ENCODE measurements at places on chromosomes 7 and 10.

- DNase-seq = no peak
Measured at GRCh38 chr10:25024528-25024927, 8.1 kb downstream of the THNSL1 start.

DNA sequence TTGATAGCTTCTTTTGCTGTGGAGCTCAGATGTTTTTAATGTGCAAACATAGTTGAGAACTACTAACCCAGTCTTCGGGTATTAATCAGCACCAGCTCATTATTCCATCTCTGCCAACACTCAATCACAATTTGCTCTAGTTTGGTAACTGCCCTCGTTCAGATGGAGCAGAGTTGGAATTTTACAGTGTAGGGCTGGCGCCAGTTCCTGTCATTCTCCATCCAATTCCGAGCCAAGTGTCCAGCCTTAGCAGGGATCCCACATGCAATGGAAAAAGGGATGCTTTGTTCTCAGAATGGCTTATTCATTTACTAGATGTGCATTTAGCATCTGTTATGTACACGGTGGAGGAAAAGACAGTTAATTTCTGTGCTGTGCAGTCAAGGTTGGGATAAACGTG lies 504.5 kb upstream of the GALNT17 start:
- no peak for DNase-seq

DNA sequence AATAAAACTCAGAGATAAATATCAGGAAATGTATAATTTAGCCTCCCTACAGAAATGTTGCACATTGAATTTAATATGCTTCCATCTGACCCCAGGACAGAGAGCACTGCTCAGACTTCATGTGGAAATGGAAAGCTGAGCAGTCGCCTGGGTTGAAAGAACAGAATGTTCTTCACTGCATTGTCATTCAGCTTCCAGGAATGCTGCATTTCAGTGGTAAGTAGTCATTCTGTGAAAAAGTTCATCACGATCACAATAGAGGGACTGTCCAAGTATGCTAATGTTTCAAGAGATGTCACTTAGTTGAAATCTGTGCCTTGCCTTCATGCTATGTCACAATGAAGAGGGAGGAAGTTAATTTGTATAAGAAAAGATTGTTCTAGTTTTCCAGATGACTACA lies 147.3 kb downstream of the NRCAM start:
- DNase-seq = no peak

DNA sequence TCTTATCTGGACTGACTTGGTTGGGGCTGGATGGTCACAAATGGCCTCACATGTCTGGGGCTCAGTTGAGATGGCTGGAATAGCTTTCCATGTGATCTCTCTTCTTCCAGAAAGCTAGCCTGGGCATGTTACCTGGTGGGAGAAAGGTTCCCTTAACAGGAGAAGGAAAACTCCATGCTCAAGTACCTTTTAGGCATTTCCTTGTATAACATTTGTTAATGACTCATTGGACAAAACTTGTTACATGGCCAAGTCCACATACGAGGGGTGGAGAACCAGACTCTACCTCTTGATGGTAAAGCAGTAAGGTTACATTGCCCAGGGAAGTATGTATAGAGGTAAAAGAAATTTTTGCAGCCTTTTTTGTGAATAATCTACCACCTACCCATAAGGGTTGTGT lies 826.4 kb downstream of the LRMDA start:
- no peak for DNase-seq

GRCh38 chr10:105398202-105398601 lies 757.1 kb downstream of the SORCS3 start:
- DNase-seq = no peak

DNA sequence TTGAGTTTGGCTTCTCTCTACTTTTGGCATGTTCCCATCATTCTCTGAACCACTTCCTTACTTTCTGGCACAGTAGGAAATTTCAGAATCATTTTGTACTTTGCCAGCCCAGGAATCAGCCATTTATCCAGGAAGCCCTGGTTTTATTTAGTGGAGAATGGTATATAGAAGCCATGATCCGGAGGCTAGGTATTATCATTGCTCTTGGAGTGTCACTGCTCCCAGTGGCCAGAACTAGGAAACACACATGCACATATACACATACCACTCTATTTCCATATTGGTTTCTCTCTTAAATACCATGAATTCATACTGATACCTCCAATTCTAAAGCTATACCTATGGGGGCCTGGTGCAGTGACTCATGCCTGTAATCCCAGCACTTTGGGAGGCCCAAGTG lies 36.3 kb downstream of the SUFU start:
- DNase-seq = no peak

DNA sequence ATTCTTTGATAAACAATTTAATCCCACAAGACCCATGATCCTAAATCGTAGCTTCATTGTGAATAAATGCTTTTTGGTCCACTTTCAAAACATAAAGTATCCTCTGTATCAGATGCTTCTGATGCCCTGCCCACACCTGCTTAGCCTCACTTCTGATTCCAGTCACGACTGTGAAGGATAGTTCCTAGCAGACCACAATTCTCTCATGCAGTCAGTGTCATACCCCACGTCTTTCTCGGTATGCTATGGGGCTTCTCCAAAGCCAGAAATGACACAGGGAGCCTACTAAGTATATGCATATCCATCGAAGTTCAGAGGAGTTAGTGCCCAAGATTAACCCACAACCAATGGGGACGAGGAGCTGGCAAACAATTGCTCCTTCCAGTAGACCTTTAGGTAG lies 27.6 kb upstream of the CTNNA3 start:
- no peak for DNase-seq

DNA sequence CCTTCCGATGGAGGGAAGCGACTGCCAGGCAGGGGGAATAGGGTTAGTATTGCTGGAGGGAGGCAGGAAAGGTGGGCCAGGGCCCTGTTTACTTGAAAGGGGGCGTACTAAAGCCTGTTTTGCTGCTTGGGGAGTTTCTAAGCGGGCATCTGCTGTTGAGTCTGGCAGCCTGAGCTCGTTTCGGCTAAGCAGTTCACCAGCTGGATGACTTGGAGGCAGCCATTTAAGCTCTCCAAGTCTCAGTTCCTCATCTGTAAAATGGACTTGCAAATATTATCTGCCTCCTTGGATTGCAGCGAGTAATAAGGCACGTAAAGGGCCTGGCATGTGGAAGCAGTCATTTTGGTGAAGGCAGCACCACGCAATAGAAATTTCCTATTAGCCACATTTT lies 44.0 kb downstream of the LDB3 start:
- peak; percentile 6 for DNase-seq

GRCh38 chr7:85765698-85766298 lies 578.9 kb upstream of the SEMA3D start:
- DNase-seq = no peak

DNA sequence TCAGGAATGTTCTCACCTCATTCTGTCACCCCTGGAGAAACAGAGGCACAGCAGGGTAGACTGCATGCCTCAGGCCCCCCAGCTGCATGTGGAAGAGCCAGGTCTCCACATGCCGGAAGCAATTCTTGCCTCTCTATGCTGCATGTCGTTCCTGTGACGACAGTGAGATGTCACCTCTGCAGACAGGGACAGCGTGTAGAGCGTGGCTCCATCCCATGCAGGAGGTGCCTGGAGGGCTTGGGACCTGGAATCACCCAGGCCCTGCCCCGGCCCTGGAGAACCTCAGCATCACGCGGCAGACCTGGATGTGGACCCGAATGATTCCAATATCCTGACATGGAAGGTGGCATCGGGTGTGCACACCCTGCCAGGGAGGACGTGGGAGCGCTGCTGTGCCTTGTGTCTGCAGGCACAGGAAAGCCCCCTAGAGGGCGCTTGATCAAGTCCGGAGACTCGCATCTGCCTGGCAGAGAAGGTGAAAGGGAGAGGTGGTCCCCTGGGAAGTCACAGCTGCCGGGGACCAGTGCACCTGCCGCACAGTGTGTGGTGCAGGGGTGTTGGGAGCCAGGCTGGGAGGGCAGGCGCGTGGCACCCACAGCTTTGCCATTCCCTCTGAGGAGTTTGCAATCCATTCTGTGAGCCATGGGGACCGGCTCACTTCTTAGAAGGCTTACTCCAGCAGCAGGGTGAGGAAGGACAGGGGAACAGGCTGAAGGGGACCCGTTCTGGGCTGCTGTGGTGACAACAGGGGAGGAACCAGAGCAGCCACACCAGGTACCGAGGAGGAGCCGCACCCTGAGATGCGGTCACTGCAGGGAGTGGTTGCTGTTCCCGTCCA lies 45.3 kb upstream of the EN2 start:
- peak; percentile 15 for DNase-seq

DNA sequence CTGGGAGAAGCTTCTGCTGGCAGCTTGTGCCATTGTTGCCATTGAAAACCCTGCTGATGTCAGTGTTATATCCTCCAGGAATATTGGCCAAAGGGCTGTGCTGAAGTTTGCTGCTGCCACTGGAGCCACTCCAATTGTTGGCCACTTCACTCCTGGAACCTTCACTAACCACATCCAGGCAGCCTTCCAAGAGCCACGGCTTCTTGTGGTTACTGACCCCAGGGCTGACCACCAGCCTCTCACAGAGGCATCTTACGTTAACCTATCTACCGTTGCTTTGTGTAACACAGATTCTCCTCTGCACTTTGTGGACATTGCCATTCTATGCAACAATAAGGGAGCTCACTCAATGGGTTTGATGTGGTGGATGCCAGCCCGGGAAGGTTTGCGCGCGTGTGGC lies 220.7 kb downstream of the ADK start:
- DNase-seq = no peak

- DNase-seq = no peak
Measured at GRCh38 chr10:43204042-43204942, 62.6 kb downstream of the RASGEF1A start.

DNA sequence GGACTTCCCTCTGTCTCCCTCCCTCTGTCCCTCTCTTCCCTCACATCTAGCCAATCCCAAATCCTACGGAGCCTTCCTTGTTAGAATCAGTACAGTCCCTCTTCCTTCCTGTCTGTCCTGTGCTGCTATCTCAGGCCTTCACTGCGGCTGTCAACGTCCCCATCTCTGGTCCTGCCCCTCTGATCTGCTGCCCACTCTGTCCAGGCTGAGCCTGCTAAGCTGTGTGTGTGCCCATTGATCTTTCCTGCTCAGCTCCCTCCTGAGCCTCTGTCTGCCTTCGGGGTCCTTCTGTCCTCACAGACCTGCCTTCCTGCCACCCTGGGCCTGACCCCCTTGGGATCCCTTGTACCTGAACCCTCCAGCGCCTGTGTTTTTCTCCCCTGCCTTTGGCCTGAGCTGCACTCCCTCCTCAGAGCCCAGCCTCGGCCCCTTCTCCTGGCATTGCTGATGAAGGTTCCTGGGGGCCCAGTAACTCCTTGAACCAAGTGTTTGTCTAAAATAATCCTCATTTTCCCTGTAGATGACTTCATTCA lies 182.1 kb upstream of the SHH start:
- DNase-seq = no peak

GRCh38 chr10:115918812-115919211 lies 354.2 kb downstream of the GFRA1 start:
- DNase-seq = no peak

- DNase-seq = peak; percentile 43
Measured at GRCh38 chr7:64183126-64183742, 23.8 kb upstream of the ZNF735 start.

- no peak for DNase-seq
Measured at GRCh38 chr7:34073676-34074075, 168.3 kb downstream of the BMPER start.

DNA sequence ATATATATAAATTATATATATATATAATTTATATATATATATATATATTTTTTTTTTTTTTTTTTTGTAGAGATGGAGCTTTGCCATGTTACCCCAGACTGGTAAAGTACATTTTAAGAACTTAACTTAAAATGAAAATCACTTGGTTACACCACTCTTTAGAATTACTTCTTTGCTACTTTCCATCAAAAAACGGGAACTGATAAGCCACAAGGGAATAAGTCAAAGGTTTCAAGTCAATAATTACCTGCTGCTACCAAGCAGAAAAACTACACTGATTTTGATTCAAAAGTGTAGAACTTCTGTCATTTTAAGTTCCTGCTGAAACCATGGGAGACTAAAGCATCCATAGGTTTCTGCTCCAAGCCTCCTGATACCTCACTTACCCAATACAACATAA lies 12.2 kb downstream of the PPA1 start:
- no peak for DNase-seq

- no peak for DNase-seq
Measured at GRCh38 chr7:108203537-108203936, 73.4 kb upstream of the LAMB4 start.

DNA sequence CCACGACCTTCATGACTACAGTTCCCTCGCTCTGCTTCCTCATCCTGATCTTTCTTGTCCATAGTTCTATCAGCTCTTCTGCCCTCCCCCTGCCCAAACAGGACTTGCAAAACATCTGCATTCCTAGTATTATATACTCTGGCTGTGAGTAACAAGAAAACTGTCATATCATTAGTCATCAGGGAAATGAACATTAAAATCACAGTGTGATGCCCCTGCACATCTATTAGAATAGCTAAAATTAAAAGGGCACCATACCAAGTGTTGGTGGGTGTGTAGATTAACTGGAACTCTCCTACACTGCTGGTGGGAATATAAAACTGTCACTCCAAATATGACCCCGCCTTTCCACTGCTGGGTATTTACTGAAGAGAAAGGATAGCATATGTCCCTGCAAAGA lies 141.8 kb downstream of the C7orf25 start:
- no peak for DNase-seq

DNA sequence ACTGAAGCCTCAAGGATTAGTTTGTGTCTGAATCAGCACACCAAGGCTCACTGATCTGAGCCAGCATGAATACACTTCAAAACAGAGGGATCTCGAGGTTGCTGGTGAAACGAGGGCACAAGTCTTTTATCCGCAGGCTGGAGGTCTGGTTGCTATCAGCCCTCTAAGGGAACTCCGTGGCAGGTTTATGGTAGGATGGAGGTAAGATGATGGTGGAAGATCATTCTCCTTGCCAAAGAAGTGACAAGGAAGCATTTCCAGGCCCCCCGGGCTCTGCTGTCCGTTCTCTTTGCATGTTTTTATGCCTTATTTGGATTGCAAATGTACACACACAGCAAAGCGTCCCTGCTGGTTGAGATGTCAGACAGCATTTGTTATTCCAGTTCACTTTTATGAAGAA lies 268.3 kb downstream of the ARHGAP12 start:
- no peak for DNase-seq

DNA sequence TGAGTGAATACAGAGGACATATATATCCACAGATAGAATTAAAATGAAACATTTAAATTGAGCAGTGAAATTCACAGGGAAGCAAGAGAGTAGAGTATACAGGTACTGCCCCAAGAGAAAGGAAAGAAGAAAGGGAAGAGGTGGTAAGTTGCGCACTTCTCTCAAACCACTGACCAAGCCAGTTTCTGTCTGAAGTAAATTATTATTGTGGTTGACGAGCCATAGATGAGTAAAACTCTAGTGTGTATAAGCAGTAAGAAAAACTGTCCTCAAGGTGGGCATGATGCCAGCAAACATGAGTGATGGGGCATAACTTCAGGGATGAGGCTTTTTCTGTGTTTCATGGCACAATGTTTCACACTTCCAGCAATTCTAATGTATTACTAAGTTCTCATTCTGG lies 4.4 kb upstream of the BET1 start:
- no peak for DNase-seq

- no peak for DNase-seq
Measured at GRCh38 chr7:105682341-105683060, 101.2 kb upstream of the EFCAB10 start.
